Suprapubic skin (tissue), 4 donors: ENCODE measurements at places on chromosomes 2 and 18. TPM values are rescaled to one million over a fixed set of nuclear protein-coding genes. Genes with fewer than 3 reads are reported as not detected.

DNA sequence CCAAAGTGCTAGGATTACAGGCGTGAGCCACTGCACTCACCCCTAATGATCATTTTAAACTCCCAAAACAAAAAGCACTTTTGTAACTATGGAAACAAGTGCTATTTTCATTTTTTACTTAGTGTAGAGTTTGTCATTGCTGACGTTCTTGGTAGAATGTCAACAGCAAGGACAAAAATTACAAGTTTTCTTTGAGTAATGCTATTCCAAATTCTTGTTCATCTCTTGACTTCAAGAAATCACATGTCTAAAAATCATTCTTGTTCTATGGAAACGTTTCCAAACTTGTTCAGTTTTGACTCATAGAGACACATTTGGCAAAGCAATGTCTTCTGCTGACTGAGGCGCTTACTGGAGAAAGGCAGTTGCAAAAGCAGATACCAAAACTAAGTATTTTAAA is 82.6 kb downstream of the MBP start:
- no peak for DNase-seq
- H3K4me3 ChIP-seq, result no peak overlapping the region
- H3K27me3 ChIP-seq, result no peaks in the 10 kb centered on the region
- H3K36me3 ChIP-seq, result peaks cover 14% of the 10 kb centered on the region
- peaks cover 28% of the 10 kb centered on the region for H3K4me1 ChIP-seq

DNA sequence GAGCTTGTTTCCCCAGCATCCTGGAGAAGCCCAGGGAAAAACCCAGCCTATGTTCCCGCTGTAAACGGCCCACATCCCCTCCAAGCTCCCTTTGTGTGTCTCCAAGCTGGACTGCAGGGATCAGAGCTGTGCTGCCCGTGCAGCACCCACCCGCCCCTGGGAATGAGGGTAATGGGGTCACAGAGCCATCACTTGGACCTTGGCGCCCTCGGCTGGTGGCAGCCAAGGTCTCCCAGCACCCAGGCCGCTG is 670 bp upstream of the INPP5D start:
- H3K36me3 ChIP-seq, result no peaks in the 10 kb centered on the region
- H3K27me3 ChIP-seq, result no peaks in the 10 kb centered on the region
- H3K4me3 ChIP-seq, result peak overlapping the region; percentile 43

GRCh38 chr2:5484868-5485267 is 207.3 kb upstream of the SOX11 start:
- no peak overlapping the region for H3K4me3 ChIP-seq
- peaks cover 6% of the 10 kb centered on the region for H3K4me1 ChIP-seq
- no peaks in the 10 kb centered on the region for H3K36me3 ChIP-seq
- no peaks in the 10 kb centered on the region for H3K27me3 ChIP-seq

DNA sequence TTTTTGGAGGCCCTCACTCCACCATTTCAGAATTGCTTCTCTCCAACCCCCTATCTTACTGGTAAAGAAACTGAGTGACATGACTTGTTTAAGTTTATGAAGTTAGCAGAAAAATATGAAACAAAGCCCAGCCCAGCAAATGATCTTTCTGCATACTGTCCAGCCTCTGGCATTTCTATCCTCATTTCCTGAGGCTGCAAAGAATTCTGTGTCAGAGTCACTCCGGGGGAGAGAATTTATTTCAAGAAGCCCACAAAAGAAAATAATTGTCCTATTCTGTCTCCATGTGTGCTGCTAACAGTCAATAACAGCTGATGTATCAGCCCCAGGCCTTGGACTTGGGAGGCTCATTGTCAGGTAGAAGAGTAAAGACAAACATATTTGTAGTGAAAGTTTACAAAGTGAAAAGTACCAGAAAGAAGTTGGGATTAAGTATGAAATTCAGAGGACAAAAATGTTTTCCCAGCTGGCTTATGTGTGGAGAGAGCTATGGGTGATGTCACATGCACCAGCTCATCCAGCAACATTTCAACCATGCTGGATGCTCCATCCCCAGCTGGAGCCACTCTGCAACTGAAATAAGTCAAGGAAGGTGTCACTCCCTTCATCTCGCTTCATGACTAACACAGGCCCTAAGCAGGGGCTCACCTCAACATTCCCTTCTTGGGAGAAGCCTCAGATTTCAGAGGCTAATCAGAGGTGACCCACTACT is 42.3 kb downstream of the TRABD2A start:
- H3K4me1 ChIP-seq, result no peaks in the 10 kb centered on the region
- DNase-seq, result no peak
- no peaks in the 10 kb centered on the region for H3K36me3 ChIP-seq
- H3K27ac ChIP-seq, result no peak overlapping the region

- no peak overlapping the region for H3K4me3 ChIP-seq
- H3K27me3 ChIP-seq, result no peaks in the 10 kb centered on the region
- DNase-seq, result no peak
- peaks cover 9% of the 10 kb centered on the region for H3K4me1 ChIP-seq
These were observed 495.7 kb upstream of the TCF4 start for GRCh38 chr18:56083523-56084287.

- H3K36me3 ChIP-seq, result no peaks in the 10 kb centered on the region
- H3K4me3 ChIP-seq, result no peak overlapping the region
- no peak overlapping the region for H3K27ac ChIP-seq
- no peaks in the 10 kb centered on the region for H3K27me3 ChIP-seq
- no peak for DNase-seq
These were observed 14.1 kb downstream of the TLK1 start for GRCh38 chr2:171146633-171147032.

GRCh38 chr2:162196638-162197037 is 44.6 kb upstream of the GCG start:
- peaks cover 3% of the 10 kb centered on the region for H3K36me3 ChIP-seq
- no peaks in the 10 kb centered on the region for H3K27me3 ChIP-seq
- H3K4me1 ChIP-seq, result no peaks in the 10 kb centered on the region

DNA sequence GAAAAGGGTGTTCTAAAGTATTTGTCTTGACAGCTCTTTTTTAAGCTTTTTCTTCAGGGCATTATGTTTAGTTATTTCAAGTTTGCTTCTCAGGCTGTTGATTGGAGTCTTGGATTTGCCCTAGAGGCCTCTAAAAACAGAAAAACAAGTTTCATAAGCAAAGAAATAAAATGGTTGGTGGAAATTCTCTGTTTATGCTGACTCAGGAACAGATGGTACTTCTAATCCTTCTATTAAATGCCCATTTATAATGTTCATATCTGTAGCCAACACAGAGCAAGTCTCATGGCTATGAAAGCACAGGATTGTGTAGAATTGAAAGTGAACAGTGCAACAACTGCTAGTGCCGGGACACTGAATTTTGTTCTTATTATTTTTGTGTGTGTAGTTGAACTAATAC is 60.4 kb downstream of the KCNJ3 start:
- no peak overlapping the region for H3K4me3 ChIP-seq
- no peak overlapping the region for H3K27ac ChIP-seq
- no peaks in the 10 kb centered on the region for H3K4me1 ChIP-seq
- H3K27me3 ChIP-seq, result no peaks in the 10 kb centered on the region

DNA sequence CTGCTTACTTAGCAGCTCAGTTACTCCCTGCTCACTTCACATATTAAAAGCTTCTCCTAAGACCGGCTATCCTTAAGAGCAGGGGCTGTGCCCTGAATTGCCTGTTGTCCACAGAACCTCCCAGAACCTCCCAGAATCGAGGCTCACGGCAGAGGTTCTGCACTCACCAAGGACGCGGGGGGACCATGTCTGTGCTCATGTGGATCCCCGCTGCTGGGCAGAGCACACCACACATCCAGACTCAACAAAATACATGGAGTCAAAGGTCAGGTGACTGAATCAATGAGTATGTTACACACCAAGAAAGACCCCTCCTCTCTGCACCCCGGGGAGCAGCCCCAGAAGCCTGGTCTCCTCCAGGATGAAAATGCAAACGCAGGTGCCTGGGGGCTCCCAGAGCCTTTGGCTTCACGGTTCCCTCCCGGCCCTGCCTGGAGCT is 149.0 kb downstream of the MBP start:
- no peak overlapping the region for H3K27ac ChIP-seq
- no peaks in the 10 kb centered on the region for H3K4me1 ChIP-seq
- no peaks in the 10 kb centered on the region for H3K27me3 ChIP-seq
- DNase-seq, result no peak
- H3K4me3 ChIP-seq, result no peak overlapping the region

- no peak overlapping the region for H3K27ac ChIP-seq
- H3K27me3 ChIP-seq, result no peaks in the 10 kb centered on the region
- DNase-seq, result no peak
- peaks cover 42% of the 10 kb centered on the region for H3K4me1 ChIP-seq
- no peaks in the 10 kb centered on the region for H3K36me3 ChIP-seq
These were observed 85.3 kb downstream of the SDC1 start for GRCh38 chr2:20139407-20140172.

DNA sequence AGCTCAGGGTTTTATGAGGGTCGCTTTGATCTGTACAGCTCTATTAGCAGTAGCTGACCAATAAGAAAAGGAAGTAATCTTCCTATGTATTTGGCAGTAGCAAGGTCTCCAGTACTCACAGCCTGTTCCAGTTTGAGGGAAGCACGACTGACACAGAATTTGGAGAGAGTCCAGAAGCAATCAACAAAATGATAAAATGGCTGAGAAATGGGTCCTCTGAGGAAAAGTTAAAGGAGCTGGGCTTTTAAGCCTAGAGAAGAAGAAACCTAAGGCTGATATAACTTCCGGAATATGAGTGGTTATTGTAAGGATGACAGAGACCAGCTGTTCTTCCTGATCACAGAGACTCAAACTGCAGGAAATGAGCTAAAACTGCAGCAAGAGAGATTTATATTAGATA is 382.8 kb downstream of the GPD2 start:
- H3K27me3 ChIP-seq, result no peaks in the 10 kb centered on the region
- no peaks in the 10 kb centered on the region for H3K36me3 ChIP-seq

DNA sequence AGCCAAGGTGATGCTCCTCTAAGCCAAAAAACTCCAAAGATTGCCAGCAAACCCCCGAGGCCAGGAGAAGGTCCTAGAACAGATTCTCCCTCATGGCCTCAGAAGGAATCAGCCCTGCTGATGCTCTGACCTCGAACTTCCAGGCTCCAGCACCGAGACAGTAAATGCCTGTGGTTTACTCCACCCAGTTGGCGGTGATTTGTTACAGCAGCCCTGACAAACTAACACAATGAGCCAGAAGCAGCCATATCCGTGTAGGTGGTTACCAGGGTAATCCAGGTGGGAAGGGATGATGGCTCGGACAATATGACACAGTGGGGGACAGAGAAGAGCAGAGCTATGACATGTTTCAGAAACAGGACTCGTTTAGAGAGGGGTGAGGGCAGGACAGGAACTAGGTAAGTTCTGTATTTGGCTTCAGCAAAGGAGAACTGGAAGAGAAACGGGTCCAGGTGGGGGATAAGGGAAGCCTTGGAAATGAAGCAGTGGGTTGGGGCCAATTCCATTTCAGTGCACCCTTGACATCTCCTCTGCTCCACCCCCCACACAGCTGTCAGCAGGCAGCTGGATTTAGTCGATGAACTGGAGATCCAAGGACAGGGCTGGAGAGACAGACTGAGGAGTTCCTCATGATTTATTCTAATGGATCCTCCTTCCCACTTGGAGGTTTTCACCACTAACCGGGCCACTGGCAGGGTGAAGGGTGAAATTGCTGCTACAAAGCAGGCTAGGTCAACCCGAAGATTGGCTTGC is 179.7 kb upstream of the SH3BP4 start:
- H3K27me3 ChIP-seq, result no peaks in the 10 kb centered on the region
- no peaks in the 10 kb centered on the region for H3K4me1 ChIP-seq
- H3K27ac ChIP-seq, result no peak overlapping the region

DNA sequence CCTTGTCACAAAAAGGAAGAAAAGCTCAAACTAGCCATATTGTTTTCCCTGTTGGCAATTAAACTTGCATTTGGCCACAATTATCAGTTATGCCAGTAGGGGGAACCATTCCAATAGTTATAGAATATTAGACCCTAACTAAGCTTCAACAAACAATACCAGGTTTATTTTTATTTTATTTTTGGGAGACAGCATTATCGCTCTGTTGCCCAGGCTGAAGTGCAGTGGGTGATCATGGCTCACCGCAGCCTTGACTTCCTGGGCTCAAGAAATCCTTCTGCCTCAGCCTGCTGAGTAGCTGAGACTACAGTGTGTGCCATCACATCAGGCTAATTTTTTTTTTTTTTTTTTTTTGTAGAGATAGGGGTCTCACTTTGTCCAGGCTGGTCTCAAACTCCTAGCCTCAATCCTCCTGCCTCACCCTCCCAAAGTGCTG is 102.1 kb downstream of the ATAD2B start:
- DNase-seq, result no peak
- no peak overlapping the region for H3K27ac ChIP-seq
- H3K27me3 ChIP-seq, result no peaks in the 10 kb centered on the region
- H3K4me1 ChIP-seq, result peaks cover 10% of the 10 kb centered on the region
- H3K36me3 ChIP-seq, result peaks cover 18% of the 10 kb centered on the region

GRCh38 chr2:46689993-46690392 is 210.6 kb downstream of the TMEM247 start:
- H3K36me3 ChIP-seq, result no peaks in the 10 kb centered on the region
- DNase-seq, result no peak
- no peak overlapping the region for H3K4me3 ChIP-seq
- H3K4me1 ChIP-seq, result no peaks in the 10 kb centered on the region

DNA sequence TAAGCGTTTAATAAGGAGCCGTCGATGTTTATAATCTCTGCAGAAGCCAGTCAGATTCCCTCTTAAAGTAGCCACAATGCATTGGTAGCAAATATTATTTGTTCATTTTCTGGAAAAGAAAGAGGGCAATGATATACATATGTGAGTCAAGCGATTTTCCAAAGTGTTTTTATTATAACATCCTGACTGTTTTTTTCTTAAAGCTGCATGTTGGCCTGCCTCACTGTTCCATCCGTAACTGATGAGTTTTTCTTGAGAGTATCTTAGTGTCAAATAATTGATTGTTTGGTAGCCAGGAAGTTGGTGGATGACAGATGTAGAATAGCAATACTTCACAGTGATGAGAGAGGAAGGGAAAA is 3.7 kb downstream of the TSHZ1 start:
- no peaks in the 10 kb centered on the region for H3K36me3 ChIP-seq
- H3K27ac ChIP-seq, result no peak overlapping the region
- H3K4me1 ChIP-seq, result peaks cover 58% of the 10 kb centered on the region
- DNase-seq, result no peak
- H3K4me3 ChIP-seq, result no peak overlapping the region

GRCh38 chr2:27885234-27885633 is 5.0 kb downstream of the RBKS start:
- no peaks in the 10 kb centered on the region for H3K36me3 ChIP-seq
- no peak for DNase-seq
- H3K4me1 ChIP-seq, result peaks cover 17% of the 10 kb centered on the region
- H3K27me3 ChIP-seq, result no peaks in the 10 kb centered on the region
- H3K27ac ChIP-seq, result no peak overlapping the region

DNA sequence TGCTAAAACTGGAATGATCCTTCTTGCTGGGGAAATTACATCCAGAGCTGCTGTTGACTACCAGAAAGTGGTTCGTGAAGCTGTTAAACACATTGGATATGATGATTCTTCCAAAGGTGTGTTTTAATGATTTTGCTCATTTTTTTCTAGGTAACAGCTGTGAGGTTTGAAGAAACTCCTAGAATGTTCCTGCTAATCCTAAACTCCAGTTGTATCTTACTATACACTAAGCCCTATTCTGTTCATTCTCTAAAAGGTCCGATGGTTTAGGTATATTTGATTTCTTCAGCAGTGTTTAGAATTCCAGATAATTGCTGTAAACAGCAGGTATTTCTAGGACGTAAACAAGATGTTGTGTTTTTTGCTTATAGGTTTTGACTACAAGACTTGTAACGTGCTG is 2.3 kb downstream of the MAT2A start:
- peak overlapping the region; percentile 98 for H3K27ac ChIP-seq
- H3K4me1 ChIP-seq, result peaks cover 71% of the 10 kb centered on the region
- H3K4me3 ChIP-seq, result peak overlapping the region; percentile 79
- H3K36me3 ChIP-seq, result peaks cover 45% of the 10 kb centered on the region
- no peaks in the 10 kb centered on the region for H3K27me3 ChIP-seq

The FOXI3 gene
- total RNA-seq, result 0.21 TPM

The FBXO41 gene
- 1.1 TPM for total RNA-seq

The CHRNA1 gene
- not detected for total RNA-seq
